ENCODE measurements at places on chromosomes 2 and 18. TPM values are rescaled to one million over a fixed set of nuclear protein-coding genes. Genes with fewer than 3 reads are reported as not detected.

Gene PRPF40A
- total RNA-seq = 127 TPM

GRCh38 chr18:80213182-80213581 is 34.1 kb downstream of the PARD6G start:
- no peak overlapping the region for H3K4me3 ChIP-seq
- H3K27me3 ChIP-seq = no peaks in the 10 kb centered on the region
- H3K27ac ChIP-seq = no peak overlapping the region
- H3K4me1 ChIP-seq = no peaks in the 10 kb centered on the region

DNA sequence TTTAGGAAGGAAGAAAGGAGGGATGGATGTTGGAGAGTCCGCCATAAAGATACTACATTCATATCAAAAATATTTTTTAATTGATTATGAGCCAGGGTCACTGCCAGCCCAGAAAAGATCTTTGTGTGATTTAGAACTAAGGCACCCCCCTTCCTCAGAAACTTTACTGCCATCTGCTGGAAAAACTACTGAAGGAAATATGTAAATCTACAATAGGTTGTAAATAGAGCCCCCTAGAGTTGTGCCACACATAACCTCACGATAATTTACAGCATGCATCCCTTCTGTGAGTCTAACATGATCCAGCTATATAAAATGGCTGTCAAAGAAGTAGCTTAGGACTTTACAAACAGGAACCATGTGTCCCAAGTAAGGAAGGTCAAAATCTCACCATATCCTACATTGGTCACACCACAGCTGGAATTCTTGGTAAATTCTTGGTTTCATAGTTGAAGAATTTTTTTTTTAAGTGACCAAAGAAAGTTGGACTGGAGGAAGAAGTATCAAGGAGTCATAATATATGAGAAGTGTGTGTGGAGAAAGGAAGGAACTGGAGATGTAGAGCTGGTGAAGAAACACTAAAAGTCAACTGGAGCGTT is 152.5 kb downstream of the CYP26B1 start:
- H3K36me3 ChIP-seq = no peaks in the 10 kb centered on the region
- no peaks in the 10 kb centered on the region for H3K4me1 ChIP-seq
- H3K4me3 ChIP-seq = no peak overlapping the region
- DNase-seq = no peak

GRCh38 chr2:111691164-111691875 is 192.7 kb downstream of the ANAPC1 start:
- no peaks in the 10 kb centered on the region for H3K4me1 ChIP-seq
- no peak for DNase-seq
- no peaks in the 10 kb centered on the region for H3K27me3 ChIP-seq

DNA sequence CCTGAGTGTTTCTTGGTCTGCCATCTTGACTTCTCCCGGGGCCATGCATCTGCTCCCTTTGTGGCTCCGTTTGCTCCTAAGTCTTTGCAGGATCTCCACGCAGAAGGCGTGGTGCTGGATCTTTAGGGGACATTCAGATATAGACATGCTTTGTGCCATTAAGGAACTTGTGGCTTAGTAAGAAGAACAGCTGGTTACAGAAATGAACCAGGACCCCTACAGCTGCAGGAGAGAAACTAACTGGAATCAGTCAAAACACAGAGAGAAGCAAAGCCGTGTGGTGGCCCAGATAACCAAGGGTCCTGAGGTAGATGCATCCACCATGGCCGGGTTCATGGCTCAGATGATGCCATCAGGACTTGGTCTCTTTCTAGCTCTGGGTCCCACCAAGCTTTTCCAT is 97.6 kb downstream of the SH3RF3 start:
- DNase-seq = no peak
- H3K27me3 ChIP-seq = no peaks in the 10 kb centered on the region
- no peak overlapping the region for H3K4me3 ChIP-seq
- H3K36me3 ChIP-seq = no peaks in the 10 kb centered on the region

DNA sequence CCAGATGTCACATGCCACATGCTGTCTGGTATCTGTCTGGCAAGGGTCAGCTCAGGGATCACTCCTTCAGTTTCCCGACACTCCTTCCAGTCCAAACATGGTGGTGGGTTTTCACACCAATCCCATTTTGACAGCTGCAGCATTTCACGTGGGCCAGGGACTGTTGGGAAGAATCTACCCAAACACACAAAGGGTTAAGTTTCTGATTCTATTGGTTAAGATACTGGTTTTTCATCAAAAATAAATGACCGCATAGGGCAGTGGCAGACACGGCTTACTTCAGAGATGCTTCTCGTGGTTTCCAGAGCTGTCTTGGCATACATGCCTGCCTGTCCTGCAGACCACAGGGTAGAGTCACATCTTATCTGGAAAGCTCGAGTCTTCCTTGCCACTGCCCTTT is 79.7 kb downstream of the PSMG2 start:
- no peak overlapping the region for H3K4me3 ChIP-seq
- DNase-seq = no peak
- H3K36me3 ChIP-seq = no peaks in the 10 kb centered on the region
- peaks cover 15% of the 10 kb centered on the region for H3K4me1 ChIP-seq
- no peaks in the 10 kb centered on the region for H3K27me3 ChIP-seq

Gene SMYD1
- total RNA-seq = not detected

- no peaks in the 10 kb centered on the region for H3K4me1 ChIP-seq
- no peaks in the 10 kb centered on the region for H3K36me3 ChIP-seq
- DNase-seq = no peak
Measured at GRCh38 chr2:180949896-180950295, 30.5 kb upstream of the UBE2E3 start.

Gene VRK2
- 33.1 TPM for total RNA-seq

Gene AQP12A
- total RNA-seq = not detected

- no peak overlapping the region for H3K27ac ChIP-seq
- no peak for DNase-seq
- no peak overlapping the region for H3K4me3 ChIP-seq
Measured at GRCh38 chr2:213959589-213959988, 451.3 kb upstream of the VWC2L start.

DNA sequence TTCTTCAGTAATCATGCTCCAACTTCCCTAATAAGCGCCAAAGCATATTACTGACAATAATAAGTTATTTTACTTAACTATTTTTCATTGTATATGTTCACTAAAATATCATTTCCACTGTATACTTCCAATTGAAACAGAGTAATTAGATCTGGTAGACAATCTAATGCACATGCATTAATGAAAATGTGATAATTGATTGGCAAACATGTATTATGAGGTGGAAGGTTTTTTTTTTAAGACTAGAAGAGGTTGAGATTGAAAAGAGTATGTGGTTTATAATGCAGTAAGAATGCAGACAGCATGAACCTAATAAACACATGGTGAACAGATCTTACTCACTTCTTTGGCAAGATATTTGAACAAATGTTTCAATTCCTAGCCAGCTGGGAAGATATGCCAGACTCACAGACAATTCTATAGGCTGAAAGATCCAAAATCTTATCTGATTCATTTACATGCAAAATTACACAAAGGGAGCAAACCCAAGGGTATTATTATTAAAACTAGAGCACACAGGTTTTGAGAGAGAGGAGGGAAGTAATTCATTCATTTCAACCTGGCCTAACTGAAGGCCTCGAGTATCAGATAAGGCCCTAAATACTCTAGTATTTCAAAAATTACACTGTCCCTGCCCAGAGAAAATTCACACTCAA is 2.8 kb downstream of the NCKAP1 start:
- DNase-seq = no peak
- no peaks in the 10 kb centered on the region for H3K36me3 ChIP-seq
- peaks cover 23% of the 10 kb centered on the region for H3K4me1 ChIP-seq
- peak overlapping the region; percentile 99 for H3K4me3 ChIP-seq

Gene CXCR1
- total RNA-seq = not detected

DNA sequence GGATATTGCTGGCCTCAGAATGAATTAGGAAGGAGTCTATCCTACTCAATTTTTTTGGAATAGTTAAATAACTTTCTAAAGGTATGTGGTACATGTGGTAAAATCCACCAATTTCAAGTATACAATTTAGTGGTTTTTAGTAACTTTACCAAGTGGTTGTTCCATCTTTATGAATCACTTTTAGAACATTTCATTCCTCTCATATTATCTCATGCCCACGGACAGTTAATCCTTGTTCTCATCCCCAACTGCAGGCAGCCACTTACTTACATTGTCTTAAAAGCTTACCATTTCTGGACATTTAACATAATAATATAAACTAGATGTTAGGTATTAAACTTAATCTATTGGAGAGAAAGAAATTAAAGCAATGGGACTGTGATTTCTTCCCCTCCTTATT is 146.3 kb upstream of the ZC3H15 start:
- no peak overlapping the region for H3K4me3 ChIP-seq
- H3K36me3 ChIP-seq = no peaks in the 10 kb centered on the region
- no peak for DNase-seq
- no peak overlapping the region for H3K27ac ChIP-seq

DNA sequence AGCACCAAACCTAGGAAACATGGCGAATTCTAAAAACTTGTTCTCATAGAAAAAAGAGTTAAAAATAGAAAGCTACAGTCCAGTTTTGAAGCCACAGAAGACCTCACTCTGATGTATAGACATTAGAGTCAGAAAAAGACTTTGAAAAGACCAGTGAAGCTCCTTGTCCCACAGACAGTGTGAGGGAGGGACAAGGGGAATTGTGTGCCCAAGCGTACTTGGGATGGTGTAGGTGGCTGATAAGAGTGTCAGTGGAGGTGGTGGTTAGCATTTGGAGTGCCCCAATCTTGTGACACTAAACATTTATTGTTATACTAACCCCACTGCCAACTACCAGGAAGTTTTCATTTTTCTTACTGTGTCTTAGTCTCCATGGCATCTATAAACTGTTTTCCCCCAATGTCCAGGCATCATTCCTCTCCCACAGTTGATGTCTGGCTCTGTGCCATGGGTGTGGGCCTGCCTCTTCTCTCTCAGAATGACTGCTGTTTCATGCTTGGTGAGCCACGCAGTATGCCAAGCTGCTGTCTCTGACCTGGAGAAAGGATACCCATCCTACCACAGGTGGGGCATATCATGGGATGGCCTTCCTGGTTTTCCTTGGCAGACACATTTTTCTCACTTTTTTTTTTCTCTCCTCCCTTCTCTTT is 161.4 kb downstream of the RPIA start:
- H3K36me3 ChIP-seq = no peaks in the 10 kb centered on the region
- no peaks in the 10 kb centered on the region for H3K27me3 ChIP-seq
- no peak for DNase-seq
- H3K4me1 ChIP-seq = peaks cover 12% of the 10 kb centered on the region

DNA sequence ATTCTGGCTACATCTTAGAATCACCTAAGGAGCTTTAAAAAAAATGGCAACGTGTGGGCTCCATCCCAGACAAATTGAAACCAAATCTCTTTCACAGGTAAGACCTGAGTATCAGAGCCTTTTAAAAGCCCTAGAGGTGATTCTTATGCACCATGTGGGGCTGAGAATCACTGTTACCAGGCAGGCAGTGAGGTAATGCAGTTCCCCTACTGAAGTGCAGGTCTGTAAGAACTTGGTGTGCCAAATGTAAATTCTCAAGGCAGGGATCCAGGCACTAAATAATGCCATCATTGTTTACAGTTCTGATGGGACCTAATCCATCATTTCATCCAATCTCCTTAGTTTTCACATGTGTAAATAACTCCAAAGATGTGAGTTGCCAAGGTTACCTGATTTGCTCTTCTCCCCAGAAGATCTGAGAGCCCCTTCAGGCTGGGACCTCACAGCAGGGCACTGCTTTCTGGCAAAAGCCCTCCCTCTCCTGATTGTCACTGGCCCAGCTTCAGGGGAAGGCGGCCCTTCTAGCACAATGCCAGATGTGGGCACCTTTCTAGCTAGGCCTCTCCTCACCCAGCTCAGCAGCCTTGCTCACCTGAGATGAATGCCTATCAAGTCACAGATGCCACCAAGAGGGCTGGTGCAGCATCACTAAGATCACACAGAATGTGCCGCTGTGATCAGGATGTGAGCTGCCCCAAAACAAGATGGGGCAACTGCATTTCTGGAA is 73.6 kb upstream of the RGPD5 start:
- no peaks in the 10 kb centered on the region for H3K27me3 ChIP-seq
- H3K4me3 ChIP-seq = no peak overlapping the region
- H3K4me1 ChIP-seq = peaks cover 19% of the 10 kb centered on the region
- peak; percentile 22 for DNase-seq

Gene CD8B
- total RNA-seq = 10.0 TPM

Gene ZNF516
- total RNA-seq = 14.3 TPM

DNA sequence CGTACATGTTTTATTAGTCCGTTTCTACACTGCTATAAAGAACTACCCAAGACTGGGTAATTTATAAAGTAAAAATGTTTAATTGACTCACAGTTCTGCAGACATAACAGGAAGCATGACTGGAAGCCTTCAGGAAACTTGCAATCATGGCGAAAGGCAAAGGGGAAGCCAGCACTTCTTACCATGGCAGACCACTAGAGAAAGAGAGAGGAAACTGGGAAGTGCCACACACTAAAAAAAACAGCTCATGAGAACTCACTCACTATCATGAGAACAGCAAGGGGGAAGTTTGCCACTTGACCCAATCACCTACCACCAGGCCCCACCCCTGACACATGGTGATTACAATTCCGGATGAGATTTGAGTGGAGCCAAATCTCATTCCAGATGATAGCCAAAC is 466.2 kb downstream of the IRS1 start:
- no peak overlapping the region for H3K27ac ChIP-seq
- DNase-seq = no peak
- no peaks in the 10 kb centered on the region for H3K36me3 ChIP-seq
- no peaks in the 10 kb centered on the region for H3K4me1 ChIP-seq
- H3K4me3 ChIP-seq = no peak overlapping the region

Gene NR4A2
- total RNA-seq = 0.97 TPM
